ENCODE measurements at places on chromosomes 5 and 9. TPM values are rescaled to one million over a fixed set of nuclear protein-coding genes. Genes with fewer than 3 reads are reported as not detected.

DNA sequence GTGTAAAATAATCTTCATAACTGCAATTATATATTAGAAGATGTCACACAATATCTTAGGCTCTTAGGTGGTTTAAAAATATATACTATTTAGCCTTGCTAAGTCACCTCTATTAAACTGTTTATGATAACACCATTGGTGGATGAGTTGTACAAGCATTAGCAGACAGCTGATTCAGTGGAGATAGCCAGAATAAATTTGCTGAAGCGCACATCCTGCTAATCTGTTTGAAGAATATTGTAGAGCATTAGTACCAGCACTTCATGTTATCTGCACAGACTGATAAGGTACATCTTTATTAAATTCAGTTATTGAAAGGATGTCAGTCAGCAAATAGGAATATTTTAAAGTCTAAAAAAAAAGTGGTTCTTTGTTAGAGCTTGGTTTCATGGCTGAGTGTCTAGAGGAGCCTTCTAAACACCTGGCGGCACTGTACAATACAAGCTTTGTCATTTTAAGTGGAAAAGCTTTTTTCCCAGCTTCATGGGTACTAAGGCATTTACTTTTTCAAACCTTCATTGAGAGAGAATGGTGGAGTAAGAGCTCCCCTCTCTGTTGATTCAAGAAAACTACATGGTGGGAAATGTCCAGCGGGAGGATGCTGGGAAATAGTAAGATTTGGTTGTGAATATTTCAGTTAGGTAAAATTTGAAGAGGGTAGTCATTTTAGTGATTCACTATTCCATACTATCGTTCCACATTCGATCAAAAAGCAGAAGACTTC is 275.1 kb downstream of the SLF1 start:
- no peaks in the 10 kb centered on the region for H3K36me3 ChIP-seq
- H3K4me1 ChIP-seq, result no peaks in the 10 kb centered on the region
- DNase-seq, result no peak
- H3K27ac ChIP-seq, result no peak overlapping the region
- no peak overlapping the region for H3K4me3 ChIP-seq

GRCh38 chr5:142481410-142481809 is 156.6 kb upstream of the SPRY4 start:
- H3K27ac ChIP-seq, result no peak overlapping the region
- DNase-seq, result no peak
- H3K36me3 ChIP-seq, result no peaks in the 10 kb centered on the region
- H3K4me1 ChIP-seq, result peaks cover 13% of the 10 kb centered on the region
- no peak overlapping the region for H3K4me3 ChIP-seq

- no peak overlapping the region for H3K4me3 ChIP-seq
- H3K27me3 ChIP-seq, result no peaks in the 10 kb centered on the region
- DNase-seq, result no peak
- H3K27ac ChIP-seq, result no peak overlapping the region
Measured at GRCh38 chr9:128280084-128280622, 4.1 kb downstream of the SWI5 start.

- no peaks in the 10 kb centered on the region for H3K4me1 ChIP-seq
- no peaks in the 10 kb centered on the region for H3K36me3 ChIP-seq
- DNase-seq, result no peak
- peaks cover 2% of the 10 kb centered on the region for H3K27me3 ChIP-seq
- no peak overlapping the region for H3K27ac ChIP-seq
Measured at GRCh38 chr5:11372191-11372590, 532.1 kb downstream of the CTNND2 start.

DNA sequence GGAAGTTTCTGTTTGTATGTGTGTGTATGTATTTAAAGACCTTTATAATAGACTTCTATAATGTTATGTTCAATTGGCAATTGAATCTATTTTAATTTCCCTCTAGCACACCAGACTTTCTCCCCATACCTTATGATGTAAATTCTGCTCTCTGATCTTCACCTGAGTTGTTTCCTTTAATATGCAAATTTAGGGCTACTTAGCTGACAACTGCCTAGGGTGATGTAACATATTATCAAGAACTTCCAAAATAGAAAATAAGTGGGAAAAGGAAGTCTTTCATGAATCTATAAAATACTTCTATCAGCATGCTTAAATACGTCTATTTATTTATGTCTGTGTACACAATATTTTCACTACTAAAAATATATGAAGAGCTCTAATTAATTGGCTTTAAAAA is 923.5 kb upstream of the CDH10 start:
- H3K27me3 ChIP-seq, result no peaks in the 10 kb centered on the region
- DNase-seq, result no peak
- H3K27ac ChIP-seq, result no peak overlapping the region
- H3K36me3 ChIP-seq, result no peaks in the 10 kb centered on the region
- no peak overlapping the region for H3K4me3 ChIP-seq
- no peaks in the 10 kb centered on the region for H3K4me1 ChIP-seq

GRCh38 chr9:134460206-134460605 is 134.0 kb downstream of the RXRA start:
- H3K27ac ChIP-seq, result no peak overlapping the region
- no peaks in the 10 kb centered on the region for H3K27me3 ChIP-seq
- DNase-seq, result no peak
- no peak overlapping the region for H3K4me3 ChIP-seq
- peaks cover 43% of the 10 kb centered on the region for H3K4me1 ChIP-seq

- no peak for DNase-seq
- H3K36me3 ChIP-seq, result no peaks in the 10 kb centered on the region
- no peak within 1 kb of the TSS for H3K4me3 ChIP-seq
- no peak within 1 kb of the TSS for H3K27ac ChIP-seq
- no peaks in the 10 kb centered on the region for H3K27me3 ChIP-seq
Measured at GRCh38 chr5:157108976-157109375, at the start of gene HAVCR2. TSS of gene HAVCR2 (minus strand) at chr5:157109044. CDS start at chr5:157108983, 61 bp downstream.

DNA sequence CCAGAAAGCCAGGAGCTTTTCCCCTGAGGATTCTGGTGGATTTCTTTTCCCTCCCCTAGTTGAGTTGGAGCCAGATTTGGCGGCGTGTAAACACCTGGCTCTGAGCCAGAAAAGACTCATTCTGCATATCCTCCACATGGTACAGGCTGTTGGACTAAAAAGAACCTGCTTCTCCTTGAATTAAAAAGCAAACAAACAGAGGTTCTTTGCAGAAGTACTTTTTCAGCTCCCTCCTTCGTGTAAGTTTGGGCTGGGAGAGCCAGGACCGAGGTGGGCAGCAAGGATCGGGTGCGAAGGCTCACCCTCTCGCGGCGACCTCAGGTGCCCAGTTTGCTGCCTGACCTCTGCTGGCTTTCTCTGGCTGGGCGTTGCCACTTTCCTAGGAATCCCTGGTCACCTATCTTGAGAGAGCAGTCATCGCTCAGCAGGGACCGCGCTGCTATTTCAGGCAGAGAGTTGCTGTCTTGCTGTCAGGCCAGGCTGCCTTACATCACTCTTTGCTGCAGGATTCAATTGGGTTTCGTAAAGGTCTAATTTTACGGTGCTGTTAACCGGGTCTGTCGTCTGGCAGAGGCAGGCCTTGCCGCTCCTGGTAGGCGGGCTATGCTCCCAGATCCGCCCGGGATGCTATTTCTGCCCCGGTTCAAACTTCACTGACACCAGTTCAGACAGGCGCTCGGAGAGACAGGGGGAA is 3.2 kb downstream of the PAPPA start:
- H3K4me3 ChIP-seq, result peak overlapping the region; percentile 87
- H3K27me3 ChIP-seq, result no peaks in the 10 kb centered on the region
- peaks cover 37% of the 10 kb centered on the region for H3K36me3 ChIP-seq
- peak overlapping the region; percentile 96 for H3K27ac ChIP-seq
- H3K4me1 ChIP-seq, result peaks cover 80% of the 10 kb centered on the region

DNA sequence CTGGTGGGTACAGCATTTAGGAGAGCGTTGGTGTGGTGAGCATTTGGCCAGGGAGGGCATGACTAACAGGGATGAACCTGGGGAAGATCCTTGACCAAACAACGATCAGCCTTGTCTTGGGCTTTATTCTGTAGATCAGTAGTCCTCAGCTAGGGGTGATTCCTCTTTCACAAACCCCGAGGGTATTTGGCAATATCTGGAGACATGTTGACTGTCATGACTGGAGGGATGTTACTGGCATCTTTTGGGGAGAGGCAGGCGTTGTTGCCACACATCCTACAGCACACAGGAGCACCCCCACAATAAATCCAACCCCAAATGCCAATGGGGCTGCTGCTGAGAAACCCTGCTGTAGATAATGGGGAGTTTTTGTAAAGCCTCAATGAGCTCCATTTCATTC is 43.9 kb downstream of the OSTF1 start:
- H3K4me3 ChIP-seq, result no peak overlapping the region
- DNase-seq, result no peak
- H3K27ac ChIP-seq, result no peak overlapping the region
- peaks cover 34% of the 10 kb centered on the region for H3K36me3 ChIP-seq
- H3K4me1 ChIP-seq, result peaks cover 2% of the 10 kb centered on the region

DNA sequence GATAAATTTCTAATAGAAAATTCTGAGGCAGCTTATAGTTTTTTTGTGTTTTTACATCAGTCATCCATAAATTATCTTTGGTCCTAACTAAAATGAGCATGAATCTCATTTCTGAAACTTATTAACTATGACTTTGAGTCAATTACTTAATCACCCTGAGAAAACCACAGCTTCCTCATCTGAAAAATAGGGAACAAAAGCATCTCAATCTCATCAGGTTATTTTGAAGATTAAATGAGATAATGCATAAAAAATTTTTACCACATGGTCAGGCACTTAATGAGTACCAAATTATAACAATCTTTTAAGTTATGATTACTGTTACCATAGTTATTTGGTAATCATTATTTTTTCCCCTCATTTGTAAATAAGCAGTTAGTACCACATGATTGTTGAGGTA is 279.1 kb downstream of the MAST4 start:
- no peaks in the 10 kb centered on the region for H3K36me3 ChIP-seq
- DNase-seq, result no peak
- H3K4me1 ChIP-seq, result no peaks in the 10 kb centered on the region
- peaks cover 2% of the 10 kb centered on the region for H3K27me3 ChIP-seq
- H3K4me3 ChIP-seq, result no peak overlapping the region

GRCh38 chr9:16178294-16178693 is 625.5 kb downstream of the CCDC171 start:
- no peak for DNase-seq
- H3K4me1 ChIP-seq, result peaks cover 14% of the 10 kb centered on the region
- no peaks in the 10 kb centered on the region for H3K27me3 ChIP-seq
- H3K4me3 ChIP-seq, result no peak overlapping the region
- H3K27ac ChIP-seq, result no peak overlapping the region

GRCh38 chr5:56247592-56247991 is 14.5 kb upstream of the ANKRD55 start:
- peak overlapping the region; percentile 83 for H3K27ac ChIP-seq
- H3K36me3 ChIP-seq, result no peaks in the 10 kb centered on the region
- DNase-seq, result no peak

- H3K4me3 ChIP-seq, result no peak overlapping the region
- no peak for DNase-seq
- no peaks in the 10 kb centered on the region for H3K36me3 ChIP-seq
- H3K4me1 ChIP-seq, result no peaks in the 10 kb centered on the region
- no peak overlapping the region for H3K27ac ChIP-seq
Measured at GRCh38 chr5:116045821-116046220, 13.5 kb downstream of the ARL14EPL start.

DNA sequence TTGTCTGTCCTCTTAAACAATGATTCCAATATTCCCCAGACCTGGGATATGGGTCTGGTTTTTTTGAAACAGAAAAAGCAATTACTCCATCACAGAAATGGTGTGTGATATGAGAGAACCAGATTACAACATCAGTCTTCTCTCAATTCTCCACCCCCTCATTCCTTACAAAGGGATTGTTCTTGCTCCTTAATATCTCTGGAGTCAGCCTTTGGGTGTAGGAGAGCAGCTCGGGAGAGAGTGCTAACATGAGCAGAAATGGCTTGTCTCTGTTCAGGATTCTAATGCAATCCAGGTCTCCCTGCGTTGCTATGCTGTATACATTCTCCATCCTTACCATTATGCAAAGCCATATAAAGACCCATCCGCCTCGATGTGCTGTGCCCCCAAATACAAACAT is 32.7 kb downstream of the ZFAND5 start:
- H3K27ac ChIP-seq, result no peak overlapping the region
- no peak overlapping the region for H3K4me3 ChIP-seq
- no peaks in the 10 kb centered on the region for H3K36me3 ChIP-seq
- no peaks in the 10 kb centered on the region for H3K4me1 ChIP-seq
- DNase-seq, result no peak
- peaks cover 24% of the 10 kb centered on the region for H3K27me3 ChIP-seq

DNA sequence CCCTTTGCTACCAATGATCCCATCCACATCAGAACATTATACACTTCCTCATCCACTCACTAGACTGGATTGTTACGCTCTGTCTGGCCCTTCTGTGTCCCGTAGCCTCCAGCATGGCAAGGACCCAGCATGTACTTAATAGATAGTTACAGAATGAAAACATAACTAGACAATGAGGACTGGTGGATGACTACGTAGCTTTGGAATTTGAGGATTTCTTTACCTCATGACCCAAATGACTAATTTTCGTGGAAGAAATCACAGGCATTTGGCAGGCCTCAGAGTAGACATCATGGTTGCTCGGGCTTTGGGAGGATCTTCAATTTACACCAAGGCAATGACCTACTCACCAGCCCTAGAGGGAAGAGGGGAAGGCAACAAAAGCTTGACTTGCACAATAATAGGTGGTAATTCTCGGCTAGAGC is 299.8 kb downstream of the TLE1 start:
- no peak for DNase-seq
- H3K27ac ChIP-seq, result peak overlapping the region; percentile 72
- no peaks in the 10 kb centered on the region for H3K27me3 ChIP-seq

DNA sequence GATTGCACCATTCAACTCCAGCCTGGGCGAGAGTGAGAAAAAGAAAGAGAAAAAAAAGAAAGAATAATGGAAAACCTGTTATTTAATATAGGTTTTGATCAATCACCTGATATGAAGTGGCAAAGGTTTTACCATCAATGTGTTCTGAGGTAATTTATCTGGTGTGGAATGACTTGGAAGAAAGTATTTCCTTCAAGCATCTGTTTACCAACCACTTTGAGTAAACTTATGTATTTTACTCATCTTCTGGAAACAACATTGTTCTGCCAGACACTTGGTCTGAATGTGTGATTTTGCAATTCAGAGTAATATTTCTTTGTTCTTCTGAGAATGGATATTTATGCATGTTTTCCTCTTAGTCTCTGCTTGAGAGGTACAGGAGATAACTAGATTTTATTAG is 24.3 kb downstream of the KIF2A start:
- no peak overlapping the region for H3K4me3 ChIP-seq
- no peaks in the 10 kb centered on the region for H3K36me3 ChIP-seq
- H3K27ac ChIP-seq, result no peak overlapping the region
- no peaks in the 10 kb centered on the region for H3K27me3 ChIP-seq

- no peaks in the 10 kb centered on the region for H3K4me1 ChIP-seq
- no peak overlapping the region for H3K4me3 ChIP-seq
- H3K27me3 ChIP-seq, result no peaks in the 10 kb centered on the region
- H3K27ac ChIP-seq, result no peak overlapping the region
Measured at GRCh38 chr9:31908891-31909480, 475.5 kb upstream of the ACO1 start.

GRCh38 chr5:3594510-3595005 is 1.1 kb upstream of the IRX1 start:
- H3K4me1 ChIP-seq, result peaks cover 34% of the 10 kb centered on the region
- DNase-seq, result no peak
- peaks cover 21% of the 10 kb centered on the region for H3K27me3 ChIP-seq
- H3K27ac ChIP-seq, result peak overlapping the region; percentile 78

The ITGA1 gene
- 150 TPM for total RNA-seq

The ERBIN gene
- 78.1 TPM for total RNA-seq

The FST gene
- total RNA-seq, result 10.5 TPM

The ADAMTS2 gene
- total RNA-seq, result 12.2 TPM

The ECPAS gene
- 108 TPM for total RNA-seq

The PIP5KL1 gene
- 2.9 TPM for total RNA-seq

The PTTG1 gene
- 20.7 TPM for total RNA-seq

The KIF12 gene
- total RNA-seq, result 0.47 TPM

The PLAC8L1 gene
- 1.4 TPM for total RNA-seq

Measured in osteocyte (in vitro differentiated cells).